Neural progenitor cell (in vitro differentiated cells): ENCODE measurements at places on chromosomes 16 and 17.

GRCh38 chr17:10033959-10034358 lies 128.9 kb upstream of the RCVRN start:
- no peak for DNase-seq

DNA sequence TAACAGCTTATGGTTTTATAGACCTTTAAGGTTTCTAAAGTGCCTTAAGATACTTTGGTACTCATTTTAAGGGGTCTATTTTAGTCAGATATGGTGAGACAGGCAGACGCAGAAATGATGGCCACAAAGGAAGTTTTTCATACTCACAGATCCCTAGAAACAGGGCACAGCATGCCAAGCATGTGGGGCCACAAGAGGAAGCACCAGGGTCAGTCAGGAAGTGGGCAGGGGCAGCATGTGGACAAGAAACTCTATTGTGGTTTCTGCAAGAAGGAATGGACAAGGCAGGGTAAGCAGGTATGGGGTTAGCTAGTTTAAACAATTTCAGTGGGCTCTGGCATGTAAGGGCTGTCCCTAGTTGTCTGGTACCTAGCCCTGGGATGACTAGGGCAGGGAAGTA lies 8.5 kb downstream of the EFCAB3 start:
- DNase-seq, result no peak

- no peak for DNase-seq
Measured at GRCh38 chr16:19664166-19664565, 53.9 kb downstream of the KNOP1 start.

- DNase-seq, result peak; percentile 73
Measured at GRCh38 chr17:62064791-62065563, at the start of gene MED13. Gene MED13, minus strand, starts transcription at chr17:62065278. Its CDS starts 73 bp downstream, at chr17:62065205.

DNA sequence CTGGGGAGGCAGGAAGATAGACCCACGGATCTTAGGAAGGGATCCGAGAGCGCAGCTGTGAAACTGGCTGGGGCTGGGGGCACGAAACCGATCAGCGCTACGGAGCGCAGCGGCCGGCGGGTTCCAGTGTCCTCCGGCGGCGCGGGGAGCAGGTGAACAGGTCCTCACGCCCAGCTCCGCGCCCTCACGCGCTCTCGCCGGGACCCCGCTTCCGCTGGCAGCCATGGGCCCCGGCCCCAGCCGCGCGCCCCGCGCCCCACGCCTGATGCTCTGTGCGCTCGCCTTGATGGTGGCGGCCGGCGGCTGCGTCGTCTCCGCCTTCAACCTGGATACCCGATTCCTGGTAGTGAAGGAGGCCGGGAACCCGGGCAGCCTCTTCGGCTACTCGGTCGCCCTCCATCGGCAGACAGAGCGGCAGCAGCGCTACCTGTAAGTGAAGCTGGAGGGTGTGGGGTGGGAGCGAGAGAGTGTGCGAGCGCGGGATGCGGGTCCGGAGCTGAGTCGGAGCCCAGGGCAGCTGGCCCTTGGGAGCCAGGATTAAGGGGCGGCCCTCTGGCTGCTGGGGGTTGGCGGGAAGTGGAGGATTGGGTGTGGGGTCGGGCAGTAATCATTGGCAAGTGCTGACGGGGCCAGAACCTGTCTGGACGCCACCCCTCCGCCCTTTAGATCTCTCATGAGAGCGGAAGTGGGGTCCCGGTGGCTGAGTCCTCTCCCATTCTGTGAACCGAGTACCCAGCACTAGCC lies 479 bp downstream of the ITGA3 start:
- DNase-seq, result peak; percentile 93

DNA sequence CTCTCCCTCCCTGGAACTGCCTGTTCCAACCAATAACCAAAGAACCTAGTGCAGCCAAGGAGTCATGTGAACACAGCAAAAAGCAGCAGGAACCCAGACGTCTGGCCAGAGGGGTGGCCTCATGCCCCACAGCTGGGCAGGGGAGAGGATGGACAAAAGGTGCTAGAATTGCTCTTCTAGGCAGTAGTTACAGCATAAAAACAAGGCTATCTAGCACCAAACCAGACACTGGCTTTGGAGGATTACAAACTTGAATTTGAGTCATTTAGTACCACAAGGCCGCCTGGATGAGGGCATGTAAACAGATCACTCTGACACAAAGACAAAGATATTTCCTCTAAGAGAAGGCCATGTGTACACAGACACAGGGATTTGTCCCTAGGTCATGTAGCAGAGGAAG lies 423.3 kb upstream of the MAF start:
- no peak for DNase-seq

- DNase-seq, result no peak
Measured at GRCh38 chr17:79080761-79081290, 6.2 kb downstream of the ENGASE start.

GRCh38 chr17:42337442-42337841 lies 49.1 kb downstream of the STAT5A start:
- no peak for DNase-seq

DNA sequence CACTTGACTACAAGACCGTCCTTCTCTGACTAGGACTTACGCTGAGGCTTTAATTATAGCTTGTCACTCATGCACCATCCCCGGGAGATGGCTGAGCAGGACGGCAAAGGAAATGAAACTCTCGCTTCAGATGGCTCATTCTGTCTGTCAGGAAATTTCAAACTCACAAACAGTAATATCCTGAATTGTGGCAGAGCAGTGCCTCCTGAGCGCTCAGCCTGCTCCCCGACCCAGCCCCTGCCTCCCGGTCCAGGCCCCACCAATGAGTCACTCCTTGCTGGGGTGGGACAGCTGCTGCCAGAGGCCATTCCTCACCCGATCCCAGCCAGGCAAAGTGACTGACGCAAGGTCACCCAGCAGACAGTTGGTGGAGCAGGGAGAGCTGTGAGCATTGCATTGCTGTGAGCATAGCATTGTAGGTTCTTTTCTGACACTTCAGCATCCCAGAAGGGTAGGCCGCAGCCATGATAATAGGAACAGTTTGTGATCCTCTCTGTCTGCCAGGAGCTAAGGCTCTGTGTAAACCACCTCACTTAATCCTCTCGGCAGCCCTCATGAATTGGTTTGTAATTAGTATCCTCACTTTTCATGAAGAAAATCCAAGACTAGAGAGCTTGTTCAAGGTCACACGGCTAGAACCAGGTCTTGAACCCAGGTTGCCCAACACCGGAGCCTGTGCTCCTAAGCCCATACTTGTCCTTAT lies 20.9 kb downstream of the CCDC182 start:
- DNase-seq, result no peak

GRCh38 chr17:46733837-46734475 lies 84.5 kb downstream of the WNT3 start:
- no peak for DNase-seq

DNA sequence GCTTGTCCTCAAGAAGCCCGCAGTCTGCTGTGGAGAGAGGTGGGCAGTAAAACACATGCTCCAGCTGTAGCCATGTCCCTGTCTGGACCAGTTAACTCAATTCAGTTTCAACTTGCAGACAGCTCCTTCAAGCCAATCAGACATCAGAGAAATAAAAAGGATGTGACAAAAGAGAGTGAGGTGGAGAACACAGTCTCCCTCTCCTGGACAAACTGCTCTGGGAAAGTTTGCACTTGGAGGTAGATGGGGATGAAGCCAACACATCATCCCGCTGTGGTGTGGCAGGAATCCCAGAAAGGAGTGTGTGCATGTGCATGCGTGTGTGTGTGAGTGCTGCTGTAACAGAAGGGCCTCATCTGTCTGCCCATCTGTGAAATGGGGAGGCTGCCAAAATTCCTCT lies 358.6 kb upstream of the ASIC2 start:
- DNase-seq, result no peak

GRCh38 chr16:8295513-8296237 lies 294.6 kb downstream of the TMEM114 start:
- DNase-seq, result no peak

DNA sequence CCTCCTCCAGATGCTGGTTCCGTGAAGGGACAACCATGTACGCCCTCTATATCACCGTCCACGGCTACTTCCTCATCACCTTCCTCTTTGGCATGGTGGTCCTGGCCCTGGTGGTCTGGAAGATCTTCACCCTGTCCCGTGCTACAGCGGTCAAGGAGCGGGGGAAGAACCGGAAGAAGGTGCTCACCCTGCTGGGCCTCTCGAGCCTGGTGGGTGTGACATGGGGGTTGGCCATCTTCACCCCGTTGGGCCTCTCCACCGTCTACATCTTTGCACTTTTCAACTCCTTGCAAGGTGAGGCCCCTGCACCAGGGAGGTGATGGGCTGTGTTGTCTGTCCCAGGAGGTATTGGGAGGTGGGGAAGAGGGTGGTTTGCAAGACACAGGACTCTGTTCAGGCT lies 9.0 kb upstream of the DRC7 start:
- DNase-seq, result no peak

GRCh38 chr16:15951852-15952251 lies 2.4 kb downstream of the ABCC1 start:
- DNase-seq, result no peak

DNA sequence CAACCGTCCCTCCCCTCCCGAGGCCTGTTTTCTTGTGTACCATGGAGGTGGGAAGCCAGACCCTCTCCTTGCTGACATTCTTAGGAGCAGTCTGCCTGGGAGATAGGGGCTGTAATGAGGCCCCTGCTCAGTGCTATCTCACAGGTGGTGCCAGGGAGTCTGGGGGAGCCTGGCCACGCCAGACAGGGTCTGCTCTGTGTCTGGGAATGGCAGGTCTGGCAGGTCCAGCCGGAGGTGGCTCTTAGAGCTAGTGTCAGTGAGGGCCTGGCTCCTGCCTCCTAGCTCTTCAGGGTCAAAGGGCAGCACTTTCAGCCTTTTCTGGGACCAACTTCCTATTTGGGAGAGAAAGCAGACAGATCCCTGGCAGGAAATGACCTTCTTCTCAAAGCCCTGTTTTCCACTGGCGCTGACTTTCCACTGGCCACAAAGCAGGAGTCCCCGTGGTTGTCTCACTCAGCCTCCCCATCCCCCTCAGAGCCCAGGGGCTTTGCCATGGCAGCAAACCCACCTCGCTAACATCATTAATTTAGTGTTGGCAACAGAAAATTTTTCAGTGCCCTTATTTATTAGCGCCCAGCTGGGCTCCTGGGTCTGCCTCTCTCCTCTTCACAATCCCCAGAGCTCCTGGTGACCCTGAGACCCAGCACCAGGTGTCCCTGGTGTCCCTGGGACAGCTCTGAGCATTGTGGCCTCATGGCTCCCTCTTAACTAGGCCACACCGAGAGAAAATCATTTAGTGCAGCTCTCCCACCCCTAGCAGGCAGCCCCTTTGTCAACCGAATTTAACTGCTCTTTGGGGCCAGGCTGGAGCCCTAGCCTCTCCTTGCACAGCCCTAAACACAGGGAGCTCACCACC lies 24.0 kb upstream of the DOK4 start:
- no peak for DNase-seq

- DNase-seq, result no peak
Measured at GRCh38 chr17:61570118-61570517, 20.9 kb downstream of the NACA2 start.
